ENCODE measurements at places on chromosomes 11 and 22. TPM values are rescaled to one million over a fixed set of nuclear protein-coding genes. Genes with fewer than 3 reads are reported as not detected.

The HTR3B gene
- not detected for total RNA-seq

The DDX10 gene
- total RNA-seq: 48.9 TPM

The DNHD1 gene
- total RNA-seq: 1.3 TPM

The LMO1 gene
- total RNA-seq: not detected

The GAL gene
- 0.76 TPM for total RNA-seq

The PDE2A gene
- total RNA-seq: 433 TPM

The NFAM1 gene
- not detected for total RNA-seq

The SPON1 gene
- under 0.01 TPM for total RNA-seq

The RFPL1 gene
- not detected for total RNA-seq

The GSTP1 gene
- total RNA-seq: 972 TPM

The EHF gene
- total RNA-seq: not detected

The IFTAP gene
- total RNA-seq: 16.8 TPM

The INSC gene
- under 0.01 TPM for total RNA-seq

The OVOL1 gene
- not detected for total RNA-seq
